Aorta (tissue), 5 donors: ENCODE measurements at places on chromosomes 6 and 20. TPM values are rescaled to one million over a fixed set of nuclear protein-coding genes. Genes with fewer than 3 reads are reported as not detected.

- no peak overlapping the region for H3K27ac ChIP-seq
- H3K36me3 ChIP-seq = no peaks in the 10 kb centered on the region
- H3K27me3 ChIP-seq = no peaks in the 10 kb centered on the region
- DNase-seq = no peak
Measured at GRCh38 chr6:70708448-70708847, 40.8 kb downstream of the SMAP1 start.

DNA sequence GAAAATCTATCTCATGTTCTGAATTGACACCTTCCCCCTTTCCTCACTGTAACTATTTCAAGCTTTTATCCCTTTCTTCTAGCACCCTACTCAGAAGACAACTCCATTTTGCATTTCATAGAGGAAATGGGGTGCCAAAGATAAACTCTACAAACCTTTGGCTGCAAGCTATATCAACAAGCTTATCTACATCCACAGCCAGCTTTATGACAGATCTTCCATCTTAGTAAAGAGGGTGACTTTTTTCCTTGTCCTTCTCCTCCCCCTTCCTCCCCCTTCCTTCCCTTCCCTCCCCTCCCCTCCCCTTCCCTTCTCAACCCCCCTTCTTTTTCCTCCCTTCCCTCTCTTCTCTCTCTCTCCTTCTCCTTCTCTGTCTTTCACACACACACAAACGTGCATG is 58.0 kb upstream of the OLIG3 start:
- H3K4me3 ChIP-seq = no peak overlapping the region
- DNase-seq = no peak
- H3K27me3 ChIP-seq = no peaks in the 10 kb centered on the region
- H3K4me1 ChIP-seq = no peaks in the 10 kb centered on the region
- no peaks in the 10 kb centered on the region for H3K36me3 ChIP-seq

SLC22A7 gene
- not detected for total RNA-seq

DNMT3B gene
- total RNA-seq = 1.9 TPM
